Airway epithelial cell (primary cell): ENCODE measurements at places on chromosomes 11 and 22. TPM values are rescaled to one million over a fixed set of nuclear protein-coding genes. Genes with fewer than 3 reads are reported as not detected.

Gene LDHAL6A
- not detected in 2 replicates for total RNA-seq

Gene TCIRG1
- 74.5 and 81.9 TPM in 2 replicates for total RNA-seq

Gene MS4A6A
- total RNA-seq, result not detected in 2 replicates

Gene IL18
- total RNA-seq, result 59.2 and 62.4 TPM in 2 replicates

Gene CCDC15
- 1.7 and 2.5 TPM in 2 replicates for total RNA-seq

Gene C11orf97
- not detected in 2 replicates for total RNA-seq

Gene TEAD1
- total RNA-seq, result 20.3 and 37.2 TPM in 2 replicates

Gene C11orf86
- not detected in 2 replicates for total RNA-seq

Gene ZNF214
- 0.37 and 0.85 TPM in 2 replicates for total RNA-seq

Gene PDHX
- total RNA-seq, result 29.3 and 32.8 TPM in 2 replicates

Gene KCNQ1OT1
- total RNA-seq, result 0.37 and 0.42 TPM in 2 replicates

Gene PKNOX2
- total RNA-seq, result 0.71 and 1.2 TPM in 2 replicates

Gene AIFM3
- 0.56 and 0.85 TPM in 2 replicates for total RNA-seq

Gene PRG3
- total RNA-seq, result not detected in 2 replicates

Gene ASCL2
- total RNA-seq, result 2.5 and 5.3 TPM in 2 replicates

Gene TRIM21
- 10.2 and 13.8 TPM in 2 replicates for total RNA-seq

Gene TMPRSS4
- total RNA-seq, result 49.7 and 60.5 TPM in 2 replicates

Gene LRRC32
- total RNA-seq, result 0.05 TPM in 1 of 2 replicates, not detected in the other

Gene EXT2
- 73.3 and 136 TPM in 2 replicates for total RNA-seq

Gene KRTAP5-8
- total RNA-seq, result not detected in 2 replicates

Gene CD3G
- not detected in 2 replicates for total RNA-seq

Gene OR2D2
- not detected in 2 replicates for total RNA-seq

Gene MAPK8IP2
- 0.35 and 0.65 TPM in 2 replicates for total RNA-seq

Gene C11orf16
- total RNA-seq, result not detected in 2 replicates

Gene EMID1
- 0.14 and 0.51 TPM in 2 replicates for total RNA-seq

Gene CALCA
- total RNA-seq, result not detected in 2 replicates

Gene LMNTD2
- 0.56 and 1.7 TPM in 2 replicates for total RNA-seq

Gene PHF21B
- not detected in 2 replicates for total RNA-seq
